Breast epithelium (tissue), 4 donors: ENCODE measurements at places on chromosomes 2 and 18. TPM values are rescaled to one million over a fixed set of nuclear protein-coding genes. Genes with fewer than 3 reads are reported as not detected.

DNA sequence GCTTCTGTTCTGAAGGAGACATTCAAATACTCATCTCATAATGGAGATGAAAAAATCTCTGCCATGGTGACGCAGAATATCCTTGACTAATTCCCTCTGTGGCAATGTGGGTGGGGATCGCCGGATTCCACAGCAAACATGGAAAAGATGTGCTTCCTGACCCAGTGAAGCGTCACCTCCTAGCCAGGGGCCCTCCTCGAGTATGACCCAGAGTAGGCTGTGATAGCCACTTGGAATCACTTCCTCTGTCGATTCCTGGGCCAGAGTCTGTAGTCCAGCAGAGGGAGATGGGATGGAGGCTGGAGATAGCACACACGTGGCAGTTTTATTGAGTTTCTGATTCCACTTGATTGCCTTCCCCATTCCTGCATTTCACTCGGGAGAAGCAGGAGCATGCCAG, 36.8 kb downstream of the DRC1 start:
- H3K36me3 ChIP-seq: no peaks in the 10 kb centered on the region
- H3K27ac ChIP-seq: no peak overlapping the region
- H3K27me3 ChIP-seq: no peaks in the 10 kb centered on the region
- no peak for DNase-seq

GRCh38 chr2:136230464-136230863, 112.5 kb upstream of the CXCR4 start:
- H3K4me3 ChIP-seq: no peak overlapping the region
- no peaks in the 10 kb centered on the region for H3K27me3 ChIP-seq
- no peaks in the 10 kb centered on the region for H3K36me3 ChIP-seq
- DNase-seq: no peak
- H3K4me1 ChIP-seq: no peaks in the 10 kb centered on the region

GRCh38 chr2:137826373-137827372, 137.6 kb upstream of the HNMT start:
- no peak overlapping the region for H3K4me3 ChIP-seq
- H3K36me3 ChIP-seq: no peaks in the 10 kb centered on the region
- H3K27ac ChIP-seq: no peak overlapping the region
- H3K4me1 ChIP-seq: no peaks in the 10 kb centered on the region
- no peaks in the 10 kb centered on the region for H3K27me3 ChIP-seq
- no peak for DNase-seq

- no peak overlapping the region for H3K27ac ChIP-seq
- peaks cover 12% of the 10 kb centered on the region for H3K27me3 ChIP-seq
- H3K4me3 ChIP-seq: peak overlapping the region; percentile 62
- H3K4me1 ChIP-seq: no peaks in the 10 kb centered on the region
- no peak for DNase-seq
Measured at GRCh38 chr2:44930274-44931197, 11.0 kb upstream of the SIX3 start.

DNA sequence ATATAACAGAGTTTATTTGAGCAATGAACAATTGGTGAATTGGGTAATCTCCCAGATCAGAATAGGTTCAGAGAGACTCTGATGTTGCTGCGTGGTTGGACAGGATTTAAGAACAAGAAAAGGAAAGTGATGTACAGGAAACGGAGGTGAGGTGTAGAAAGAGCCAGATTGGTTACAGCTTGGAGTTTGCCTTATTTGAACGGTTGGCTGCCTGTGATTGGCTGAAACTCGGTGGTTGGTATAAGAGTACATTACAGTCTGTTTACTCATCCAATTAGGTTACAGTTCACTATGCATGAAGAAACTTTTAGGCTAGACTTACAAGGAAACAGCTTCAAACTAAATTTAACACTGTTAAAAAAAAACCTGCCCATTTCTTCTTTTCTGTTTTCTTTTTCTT, 68.0 kb upstream of the CABLES1 start:
- H3K36me3 ChIP-seq: no peaks in the 10 kb centered on the region
- no peaks in the 10 kb centered on the region for H3K27me3 ChIP-seq

GRCh38 chr2:43438858-43439655, 156.8 kb downstream of the THADA start:
- H3K4me1 ChIP-seq: no peaks in the 10 kb centered on the region
- H3K27ac ChIP-seq: no peak overlapping the region
- H3K27me3 ChIP-seq: no peaks in the 10 kb centered on the region

DNA sequence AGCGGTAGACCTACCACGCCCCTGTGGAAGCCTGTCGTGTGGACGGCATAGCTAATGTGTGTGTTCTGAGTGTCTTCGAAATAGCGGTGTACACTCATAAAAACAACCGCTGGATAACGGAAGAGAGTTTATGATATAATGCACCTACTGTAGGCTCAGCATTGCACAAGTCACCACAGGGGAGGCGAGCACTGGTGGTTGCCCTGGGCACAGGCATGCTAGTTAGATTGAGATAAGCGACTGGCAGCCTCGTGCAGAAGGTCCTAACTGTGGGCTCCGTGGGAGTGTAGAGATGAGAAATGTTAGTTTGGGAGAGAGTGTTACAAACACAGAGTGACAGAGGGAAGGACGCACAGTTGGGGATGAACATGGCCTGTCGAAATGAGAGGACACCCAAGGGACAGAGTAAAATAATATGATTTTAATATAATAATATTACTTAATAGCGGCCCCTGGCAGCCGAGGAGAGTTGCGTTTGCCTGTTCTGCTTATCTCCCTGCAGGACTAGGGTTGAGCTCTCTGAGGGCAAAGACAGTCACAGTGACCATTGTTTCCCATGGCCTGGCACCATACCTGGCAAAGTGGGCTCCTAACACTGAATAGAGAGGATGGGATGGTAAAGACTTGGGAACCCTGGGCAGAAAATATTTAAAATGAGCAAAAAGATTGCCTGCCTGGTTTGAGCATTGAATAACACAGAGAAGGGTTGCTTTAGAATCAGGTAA, 204.2 kb downstream of the GBX2 start:
- H3K4me3 ChIP-seq: no peak overlapping the region
- DNase-seq: no peak
- H3K36me3 ChIP-seq: no peaks in the 10 kb centered on the region
- no peak overlapping the region for H3K27ac ChIP-seq
- H3K4me1 ChIP-seq: no peaks in the 10 kb centered on the region
- no peaks in the 10 kb centered on the region for H3K27me3 ChIP-seq

DNA sequence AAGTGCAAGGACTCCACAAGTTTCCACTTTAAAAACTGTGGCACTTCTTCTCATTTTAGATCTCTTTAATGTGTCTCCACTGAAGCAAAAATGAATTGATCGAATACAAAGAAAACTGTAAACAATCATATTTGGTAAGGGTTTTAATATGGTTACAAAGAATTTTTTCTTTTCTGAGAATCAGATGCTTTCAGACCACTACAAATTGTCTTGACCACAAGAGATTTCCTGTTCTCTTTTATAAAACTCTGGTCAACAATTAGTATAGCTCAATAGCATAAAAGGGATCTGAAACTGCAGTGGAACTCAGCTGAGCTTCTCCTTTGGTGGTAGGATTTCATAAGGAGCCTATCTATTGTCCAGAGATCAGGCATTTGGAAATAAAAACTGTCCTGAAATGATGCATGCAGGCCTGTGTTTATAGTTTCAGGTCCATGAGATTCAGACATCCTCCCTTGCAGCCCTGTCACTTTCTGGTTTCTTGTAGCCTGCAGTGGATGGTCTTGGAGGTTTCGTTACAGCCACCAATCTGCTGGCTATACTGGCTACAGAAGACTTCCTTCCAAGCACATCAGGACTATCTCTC, 120.0 kb downstream of the DOCK10 start:
- no peaks in the 10 kb centered on the region for H3K36me3 ChIP-seq
- no peaks in the 10 kb centered on the region for H3K27me3 ChIP-seq
- peak overlapping the region; percentile 23 for H3K27ac ChIP-seq
- no peak for DNase-seq

GRCh38 chr2:11748861-11749645, 2.6 kb downstream of the LPIN1 start:
- no peak for DNase-seq
- H3K36me3 ChIP-seq: no peaks in the 10 kb centered on the region
- peak overlapping the region; percentile 86 for H3K27ac ChIP-seq
- H3K27me3 ChIP-seq: no peaks in the 10 kb centered on the region
- H3K4me3 ChIP-seq: peak overlapping the region; percentile 94
- H3K4me1 ChIP-seq: peaks cover 39% of the 10 kb centered on the region

GRCh38 chr18:50492097-50492496, 67.8 kb upstream of the MAPK4 start:
- H3K27me3 ChIP-seq: no peaks in the 10 kb centered on the region
- DNase-seq: no peak
- H3K4me3 ChIP-seq: no peak overlapping the region
- no peaks in the 10 kb centered on the region for H3K4me1 ChIP-seq
- H3K36me3 ChIP-seq: no peaks in the 10 kb centered on the region

DNA sequence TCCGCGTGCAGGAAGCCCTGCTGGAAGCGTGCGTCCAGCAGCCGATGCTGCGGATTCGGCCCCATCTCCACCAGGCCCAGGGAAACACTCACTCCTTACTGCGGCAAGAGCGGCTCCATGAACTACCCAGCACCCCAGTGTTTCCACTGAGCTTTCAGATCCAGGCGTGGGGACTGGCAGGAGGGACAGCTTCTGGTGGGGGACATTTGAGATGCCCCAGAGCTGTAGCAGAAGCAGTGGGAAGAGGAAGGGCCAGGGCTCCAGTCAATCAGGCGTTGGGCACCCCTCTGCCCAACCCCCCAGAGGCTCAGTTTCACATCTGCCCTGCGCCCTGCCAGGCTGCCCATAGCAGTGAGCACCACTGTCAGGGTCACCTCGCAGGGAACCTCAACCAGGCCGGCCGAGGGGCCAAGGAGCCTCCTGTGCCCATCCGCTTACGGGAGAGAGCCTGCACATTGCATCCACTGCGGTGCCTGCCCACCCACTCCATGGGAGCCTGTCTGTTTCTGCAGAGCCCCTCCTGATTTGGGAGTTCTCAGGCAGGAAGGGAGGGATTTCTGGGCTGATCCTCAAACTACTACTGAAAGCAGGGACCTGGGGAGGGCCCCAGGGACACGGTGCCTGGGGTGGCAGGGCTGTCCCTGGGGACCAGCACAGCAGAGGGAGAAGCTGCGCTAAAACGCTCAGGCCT, 4.6 kb downstream of the AGXT start:
- no peaks in the 10 kb centered on the region for H3K27me3 ChIP-seq
- no peak overlapping the region for H3K4me3 ChIP-seq
- H3K4me1 ChIP-seq: no peaks in the 10 kb centered on the region
- peak; percentile 47 for DNase-seq

GRCh38 chr2:56741601-56742102, 557.9 kb downstream of the CCDC85A start:
- no peaks in the 10 kb centered on the region for H3K36me3 ChIP-seq
- DNase-seq: peak; percentile 21
- no peak overlapping the region for H3K27ac ChIP-seq
- H3K4me1 ChIP-seq: no peaks in the 10 kb centered on the region
- H3K27me3 ChIP-seq: no peaks in the 10 kb centered on the region

- H3K27me3 ChIP-seq: no peaks in the 10 kb centered on the region
- peaks cover 8% of the 10 kb centered on the region for H3K4me1 ChIP-seq
- DNase-seq: peak; percentile 44
- H3K4me3 ChIP-seq: peak overlapping the region; percentile 71
- H3K36me3 ChIP-seq: peaks cover 5% of the 10 kb centered on the region
Measured at GRCh38 chr2:25251422-25252273, 83.3 kb upstream of the POMC start.

CACNB4 gene
- 1.6 TPM for total RNA-seq

TMEM17 gene
- total RNA-seq: 3.4 TPM

CCDC74A gene
- total RNA-seq: 8.2 TPM

NMUR1 gene
- under 0.01 TPM for total RNA-seq

CWC22 gene
- total RNA-seq: 23.0 TPM

ACMSD gene
- total RNA-seq: not detected

MARCO gene
- 58.6 TPM for total RNA-seq

DNAJC10 gene
- total RNA-seq: 53.7 TPM
